ENCODE measurements at places on chromosomes 5 and 9.

DNA sequence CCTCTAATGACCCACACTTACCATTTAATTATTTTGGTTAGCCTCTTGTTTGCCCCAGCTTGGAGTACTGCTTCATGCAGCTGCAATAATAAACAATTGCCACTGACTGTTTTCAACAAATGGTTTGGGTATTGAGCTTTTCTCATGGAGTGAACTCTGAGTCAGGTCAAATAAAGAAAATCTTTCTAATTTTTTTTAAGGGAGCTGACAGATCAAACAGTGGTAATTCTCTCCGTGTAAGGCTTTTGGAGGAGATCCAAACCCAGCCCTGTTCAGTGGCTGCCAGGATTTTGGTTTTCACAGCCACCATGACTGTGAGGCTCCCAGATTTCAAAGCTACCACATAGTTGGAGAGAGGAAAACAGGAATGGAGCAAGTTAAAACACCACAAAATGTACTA lies 110.7 kb upstream of the EFNA5 start:
- no peak for DNase-seq

GRCh38 chr5:94613583-94613982 lies 4.8 kb downstream of the KIAA0825 start:
- DNase-seq: no peak

- DNase-seq: no peak
Measured at GRCh38 chr5:11322133-11322532, 561.1 kb upstream of the DAP start.

DNA sequence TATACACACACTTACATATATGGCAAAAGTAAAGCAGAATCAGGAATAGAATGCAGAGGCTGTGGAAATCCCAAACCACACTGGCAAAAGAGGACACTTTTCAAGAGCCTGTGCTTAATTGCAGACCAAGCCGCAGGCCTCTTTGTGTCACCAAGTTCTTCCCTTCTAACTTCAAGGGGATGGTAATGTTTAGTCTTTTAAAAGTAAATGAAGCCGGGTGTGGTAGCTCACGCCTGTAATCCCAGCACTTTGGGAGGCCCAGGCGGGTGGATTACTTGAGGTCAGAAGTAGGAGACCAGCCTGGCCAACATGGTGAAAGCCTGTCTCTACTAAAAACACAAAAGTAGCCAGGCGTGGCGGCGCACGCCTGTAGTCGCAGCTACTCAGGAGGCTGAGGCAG lies 28.7 kb downstream of the ROR2 start:
- no peak for DNase-seq

DNA sequence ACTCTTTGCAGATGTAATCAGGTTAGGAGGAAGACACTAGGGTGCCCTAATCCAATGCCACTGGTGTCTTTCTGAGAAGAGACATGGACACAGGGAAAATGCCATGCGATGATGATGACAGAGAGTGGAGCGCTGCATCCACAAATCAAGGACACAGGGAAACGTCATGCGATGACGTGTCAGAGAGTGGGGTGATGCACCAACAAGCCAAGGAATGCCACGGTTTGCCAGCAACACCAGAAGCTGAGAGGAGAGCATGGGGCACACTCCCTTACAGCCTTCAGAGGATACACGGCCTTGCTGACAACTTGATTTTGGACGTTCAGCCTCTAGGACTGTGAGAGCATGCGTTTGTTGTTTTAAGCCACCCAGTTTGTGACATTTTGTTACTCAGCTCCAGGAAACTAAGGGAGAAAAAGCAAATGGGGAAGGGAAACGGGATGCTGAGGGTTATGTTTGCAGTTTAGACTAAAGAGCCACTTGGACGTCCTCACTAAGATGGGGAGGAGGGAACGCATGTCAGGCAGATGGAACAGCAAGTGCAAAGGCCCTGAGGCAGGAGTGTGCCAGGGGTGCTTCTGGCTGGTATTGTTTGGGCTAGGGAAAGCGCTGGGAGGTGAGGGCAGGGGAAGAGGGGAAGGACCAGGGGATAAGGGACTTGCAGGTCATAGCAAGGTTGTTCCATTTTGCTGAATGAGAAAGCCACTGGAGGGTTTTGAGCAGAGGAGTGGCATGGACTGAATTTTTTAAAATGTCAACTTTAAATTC lies 2.5 kb upstream of the TENT4A start:
- no peak for DNase-seq

DNA sequence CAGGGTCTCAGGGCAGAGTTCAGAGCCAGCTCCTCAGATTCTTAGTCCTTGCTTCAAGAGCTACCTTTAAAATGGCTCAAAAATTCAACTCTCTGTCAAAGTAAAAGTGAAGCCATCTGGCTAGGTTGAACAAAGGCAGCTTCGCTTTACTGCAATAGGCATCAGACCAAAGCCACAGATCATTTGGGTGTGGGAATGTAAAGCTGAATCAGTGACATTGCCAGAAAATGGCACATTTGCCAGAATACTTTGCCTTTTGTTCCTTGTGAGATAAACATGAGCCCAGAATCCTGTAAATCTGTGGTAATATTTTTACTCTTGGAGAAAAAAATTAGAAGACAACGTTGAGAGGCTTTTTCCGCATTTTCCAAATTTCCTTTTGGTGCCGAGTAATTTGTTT lies 210.5 kb downstream of the PALM2AKAP2 start:
- no peak for DNase-seq

DNA sequence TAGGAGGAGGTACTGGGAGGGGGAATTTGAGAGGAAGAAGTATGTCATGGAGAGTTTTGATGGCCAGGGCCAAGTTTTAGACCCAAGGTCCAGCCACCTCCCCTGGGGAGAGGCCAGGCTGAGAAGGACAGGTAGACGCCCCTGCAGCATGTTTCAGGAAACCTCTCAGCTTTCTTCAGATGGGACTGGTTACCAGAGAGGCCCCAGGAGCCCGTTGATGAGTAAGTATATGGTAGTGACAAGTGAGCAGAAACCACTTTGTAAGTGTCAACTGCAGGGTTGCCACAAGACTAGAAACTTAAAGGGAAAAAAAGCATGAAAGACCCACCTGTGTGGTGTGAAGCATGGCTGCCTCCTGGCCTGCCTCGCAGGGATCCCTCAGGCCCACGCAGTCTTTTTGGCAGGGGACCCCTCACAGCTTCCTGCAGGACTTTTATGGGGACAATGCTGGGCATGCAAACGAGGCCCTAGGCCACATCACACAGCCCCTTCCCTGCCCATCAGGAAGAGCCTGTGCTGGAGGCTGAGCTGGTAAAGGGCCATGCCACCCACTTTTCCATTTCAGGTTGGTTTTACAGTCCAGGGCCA lies 255.9 kb downstream of the FSTL4 start:
- DNase-seq: no peak

GRCh38 chr9:123343443-123344191 lies 12.4 kb upstream of the CRB2 start:
- DNase-seq: no peak

GRCh38 chr9:137108608-137109249 lies 5.8 kb downstream of the DPP7 start:
- no peak for DNase-seq

- DNase-seq: no peak
Measured at GRCh38 chr9:107219486-107220077, 63.5 kb upstream of the RAD23B start.

GRCh38 chr5:114447084-114447773 lies 85.4 kb downstream of the KCNN2 start:
- no peak for DNase-seq

DNA sequence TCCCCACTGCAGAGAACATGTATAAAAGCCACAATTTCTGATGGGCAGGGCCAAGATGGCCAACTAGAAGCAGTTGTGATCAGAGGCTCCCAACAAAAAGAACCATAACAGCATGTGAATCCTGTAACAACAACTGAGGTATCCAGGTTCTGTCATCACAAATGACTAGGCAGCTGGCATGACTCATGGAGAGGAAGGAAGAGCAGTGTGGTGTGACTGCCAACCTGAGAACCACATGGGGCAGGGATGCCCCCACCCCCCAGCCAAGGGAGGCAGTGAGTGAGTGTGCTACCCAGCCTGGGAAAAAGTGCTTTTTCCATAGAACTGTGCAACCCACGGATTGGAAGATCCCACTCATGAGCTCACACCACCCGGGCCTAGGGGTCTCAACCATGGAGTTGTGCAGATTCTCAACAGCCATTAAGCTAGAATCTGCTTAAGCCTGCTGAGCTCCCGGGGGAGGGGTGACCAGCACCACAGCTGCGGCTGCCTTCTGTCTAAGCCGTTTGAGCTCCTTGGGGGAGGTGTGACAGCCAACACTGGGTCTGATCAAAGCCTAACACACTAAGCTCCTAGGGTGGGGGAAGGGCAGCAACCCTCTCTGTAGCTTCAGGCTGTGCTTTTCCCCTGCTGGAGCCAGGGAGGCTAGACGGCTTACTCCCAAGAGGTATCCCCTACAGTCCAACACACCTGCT lies 80.1 kb upstream of the DMAC1 start:
- DNase-seq: peak; percentile 22

- no peak for DNase-seq
Measured at GRCh38 chr9:110083866-110084265, 124.1 kb downstream of the C9orf152 start.

GRCh38 chr9:90044263-90044662 lies 439.5 kb downstream of the GADD45G start:
- DNase-seq: no peak
